ENCODE measurements at places on chromosomes 11 and 22.
A peak's percentile ranks its signal among the peaks of the same experiment; 100 is the strongest.

GRCh38 chr11:72760539-72761405 lies 8.6 kb upstream of the ARAP1 start:
- no peak for DNase-seq

DNA sequence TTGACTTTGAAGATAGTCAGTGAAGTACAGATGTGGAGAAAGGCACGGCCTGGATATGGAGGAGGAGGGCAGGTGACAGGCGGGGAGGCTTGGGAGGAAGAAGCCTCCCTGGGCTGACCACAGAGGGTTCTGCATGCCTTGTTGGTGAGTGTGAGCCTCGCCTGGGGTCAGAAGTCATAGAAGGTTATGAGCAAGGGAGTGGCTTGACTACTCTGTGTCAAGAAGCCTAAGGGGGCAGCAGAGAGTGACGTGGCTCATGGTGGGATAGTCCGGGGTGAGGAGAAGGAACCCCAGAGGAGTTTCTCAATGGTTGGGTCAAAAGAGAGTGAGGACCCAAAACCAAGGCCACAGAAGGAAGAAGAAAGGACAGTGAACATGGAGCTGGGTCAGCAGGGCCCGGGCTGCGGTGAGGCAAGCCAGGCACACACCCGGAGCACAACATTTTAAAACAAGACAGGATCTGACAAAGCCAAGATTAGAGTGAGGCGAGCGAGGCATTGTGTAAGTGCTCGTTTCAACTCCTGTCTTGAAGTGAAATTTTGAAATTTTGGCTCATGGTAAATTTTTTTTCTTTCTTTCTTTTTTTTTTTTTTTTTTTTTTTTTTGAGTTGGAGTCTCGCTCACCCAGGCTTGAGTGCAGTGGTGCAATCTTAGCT lies 31.9 kb downstream of the PDGFB start:
- peak; percentile 35 for DNase-seq

DNA sequence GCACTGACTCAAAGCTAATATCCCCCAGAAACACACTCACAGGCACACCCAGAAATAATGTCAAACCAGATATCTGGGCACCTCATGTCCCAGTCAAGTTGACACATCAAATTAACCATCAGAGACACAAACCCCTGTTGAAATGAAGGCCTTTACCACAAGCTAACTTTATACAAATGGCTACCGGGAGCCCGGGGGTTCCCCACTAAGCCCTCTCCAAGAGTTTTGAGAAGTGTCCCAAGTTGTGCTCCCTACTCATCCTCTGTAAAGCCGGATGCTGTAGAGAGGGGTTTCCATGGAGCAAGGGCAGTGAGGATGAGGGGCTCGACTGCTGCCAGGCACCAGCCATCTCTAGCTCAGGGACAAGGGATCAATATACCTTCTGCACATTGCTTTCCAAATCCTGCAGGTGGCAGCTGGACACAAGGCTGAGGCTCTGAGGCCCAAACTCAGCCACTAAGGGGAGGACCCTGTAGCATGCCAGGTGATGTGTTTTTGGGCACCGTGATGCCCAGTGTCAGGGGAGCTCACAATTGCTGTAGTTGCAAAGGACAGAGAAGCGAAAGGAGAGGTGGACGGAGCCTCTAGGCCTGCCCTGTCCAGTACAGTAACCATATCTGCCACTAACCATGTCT lies 145.7 kb downstream of the TTC17 start:
- DNase-seq: peak; percentile 66

DNA sequence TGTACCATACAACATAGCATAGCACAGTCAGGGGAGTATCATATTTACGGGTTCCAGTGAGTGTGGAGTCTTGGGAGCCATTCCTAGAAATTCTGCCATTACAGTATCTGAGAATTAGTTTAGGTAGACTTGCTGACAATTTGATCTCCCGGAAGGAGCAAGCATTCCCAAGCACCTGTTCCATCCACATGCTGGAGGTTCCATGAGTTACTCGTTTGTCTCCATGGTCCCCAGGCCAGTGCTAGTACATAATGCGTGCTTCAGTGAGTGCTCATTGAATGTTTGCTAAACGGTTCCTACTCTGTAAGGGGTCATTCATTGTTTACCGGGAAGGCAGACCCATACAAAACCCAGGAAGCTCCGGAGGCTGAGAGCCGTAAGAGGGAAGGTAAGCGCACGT lies 27.4 kb upstream of the MYOD1 start:
- no peak for DNase-seq

DNA sequence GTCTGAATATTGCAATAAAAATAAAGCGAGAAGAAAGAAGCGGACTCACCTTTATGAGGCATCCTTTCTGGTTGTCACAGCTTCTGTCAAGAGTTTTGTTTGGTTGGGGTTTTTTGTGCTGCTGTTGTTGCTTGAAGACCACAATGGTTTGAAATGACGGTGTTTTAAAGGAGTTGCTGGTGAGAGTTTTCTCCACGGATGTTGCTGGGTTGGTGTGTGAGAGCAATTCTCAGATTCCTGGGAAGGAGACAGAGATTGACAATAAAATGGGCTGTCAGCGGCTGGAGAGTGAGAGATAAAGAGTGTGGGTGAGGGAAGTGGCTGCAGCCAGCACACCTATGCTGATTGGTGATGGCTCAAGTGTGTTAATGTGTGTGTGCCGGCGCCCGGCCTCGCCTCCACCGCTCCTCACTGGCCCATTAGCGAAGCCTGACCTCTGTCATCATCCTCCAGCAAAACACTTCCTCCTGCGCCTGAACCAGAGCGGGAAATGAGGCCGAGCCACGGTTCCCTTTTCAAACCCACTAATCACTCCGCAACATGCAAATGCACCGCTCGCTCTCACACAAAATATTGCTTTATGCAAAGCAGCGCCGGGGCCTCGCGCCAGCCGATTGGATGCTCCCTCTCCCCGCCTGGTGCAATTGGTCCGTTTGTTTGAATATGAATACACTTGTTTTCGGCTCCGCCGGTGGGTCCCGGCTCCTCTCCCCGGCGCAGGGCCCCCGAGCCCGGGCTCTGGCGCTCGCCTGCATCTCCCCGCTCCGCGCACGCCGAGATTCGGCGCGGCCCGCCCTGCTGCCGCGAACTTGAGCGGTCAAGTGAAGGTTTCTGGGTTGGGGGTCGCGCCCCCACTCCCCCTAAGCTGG lies at the start of gene PAX6:
TSS of gene PAX6 (minus strand) at position 544 of the 869 bp plus-strand sequence. CDS start 4,911 bp downstream, outside the sequence.
- no peak for DNase-seq

DNA sequence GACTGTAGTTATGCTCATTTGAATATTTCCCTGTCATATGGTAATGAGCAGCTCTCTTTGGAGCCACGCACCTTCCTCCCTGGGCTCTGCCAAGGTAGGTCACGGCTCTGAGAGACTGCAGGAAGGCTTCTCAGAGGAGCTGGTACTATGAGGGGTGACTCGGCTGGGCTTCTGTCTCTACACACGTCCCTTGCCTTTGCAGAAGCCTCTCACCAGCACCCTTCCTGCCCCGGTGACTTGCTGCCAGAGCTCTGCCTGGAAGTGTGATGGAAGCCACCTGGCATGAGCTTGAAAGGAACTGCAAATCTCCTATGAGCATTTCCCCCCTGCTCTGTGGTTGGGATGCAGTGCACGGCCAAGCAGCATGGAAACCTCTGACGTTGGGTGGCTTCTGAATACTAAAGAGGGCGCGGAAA lies 74.2 kb downstream of the KIRREL3 start:
- peak; percentile 63 for DNase-seq

GRCh38 chr22:44574057-44574639 lies 76.1 kb upstream of the RTL6 start:
- no peak for DNase-seq

DNA sequence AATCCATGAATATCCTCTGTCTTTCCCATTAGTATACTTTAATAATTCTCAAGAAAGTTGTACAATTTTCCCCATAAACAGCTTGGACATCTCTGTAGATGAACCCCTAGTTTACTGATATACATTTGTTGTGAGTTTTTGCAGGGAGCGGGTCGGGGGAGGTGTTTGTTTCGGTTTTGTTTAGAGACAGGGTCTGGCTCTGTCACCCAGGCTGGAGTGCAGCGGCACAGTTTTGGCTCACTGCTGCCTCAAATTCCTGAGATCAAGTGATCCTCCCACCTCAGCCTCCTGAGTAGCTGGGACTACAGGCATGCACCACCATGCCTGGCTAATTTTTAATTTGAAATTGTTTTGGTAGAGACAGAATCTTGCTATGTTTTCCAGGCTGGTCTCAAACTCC lies 57.6 kb downstream of the IGLL5 start:
- no peak for DNase-seq

DNA sequence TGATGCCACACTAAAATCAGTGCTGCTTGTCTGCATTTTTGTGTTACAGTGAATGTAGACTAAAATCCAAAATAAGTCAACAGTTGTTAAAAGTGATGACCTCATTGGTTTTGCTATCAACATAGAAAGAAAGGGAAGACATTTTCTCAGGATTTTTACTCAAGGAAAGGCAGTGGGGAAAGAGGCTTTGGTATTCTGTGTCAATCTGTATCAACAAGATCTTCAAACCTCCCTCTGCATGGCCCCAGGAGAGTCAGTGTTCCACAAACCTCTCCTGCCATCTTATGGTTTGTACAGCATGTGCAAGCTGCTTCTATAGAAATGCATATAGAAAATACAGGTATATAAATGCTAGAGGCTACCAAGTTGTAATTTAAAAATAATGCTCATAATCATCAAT lies 13.8 kb upstream of the OR51M1 start:
- peak; percentile 73 for DNase-seq

GRCh38 chr11:111694851-111695250 lies 71.3 kb downstream of the PPP2R1B start:
- DNase-seq: no peak

DNA sequence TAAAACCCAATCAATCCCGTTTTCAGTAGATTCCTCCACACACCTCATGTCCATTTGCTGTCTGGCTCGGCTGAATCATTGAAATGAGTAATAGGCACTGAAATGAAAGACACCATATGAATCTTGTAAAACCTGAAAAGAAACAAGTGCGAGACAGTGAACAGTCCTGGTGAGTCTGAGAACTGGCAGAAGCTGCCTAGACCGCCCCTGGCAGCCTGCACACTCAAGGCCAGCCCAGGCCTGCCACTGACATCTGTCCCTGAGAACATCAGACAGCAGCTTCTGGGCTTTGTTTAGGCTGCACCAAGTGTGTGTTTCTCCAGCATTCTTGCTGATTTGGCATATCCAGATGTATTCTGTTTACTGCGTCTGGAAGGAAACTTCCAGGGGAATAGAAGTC lies 44.8 kb downstream of the ENDOD1 start:
- DNase-seq: peak; percentile 24

- DNase-seq: no peak
Observed at GRCh38 chr11:122808478-122808869, 29.8 kb upstream of the CRTAM start.

GRCh38 chr22:37982938-37983859 lies 1.2 kb downstream of the SOX10 start:
- no peak for DNase-seq

GRCh38 chr11:6469599-6469998 lies 4.1 kb downstream of the TRIM3 start:
- DNase-seq: no peak

GRCh38 chr11:85672105-85672902 lies 7.4 kb upstream of the CREBZF start:
- DNase-seq: no peak

- DNase-seq: no peak
Observed at GRCh38 chr11:61616434-61616833, 35.6 kb upstream of the SYT7 start.

DNA sequence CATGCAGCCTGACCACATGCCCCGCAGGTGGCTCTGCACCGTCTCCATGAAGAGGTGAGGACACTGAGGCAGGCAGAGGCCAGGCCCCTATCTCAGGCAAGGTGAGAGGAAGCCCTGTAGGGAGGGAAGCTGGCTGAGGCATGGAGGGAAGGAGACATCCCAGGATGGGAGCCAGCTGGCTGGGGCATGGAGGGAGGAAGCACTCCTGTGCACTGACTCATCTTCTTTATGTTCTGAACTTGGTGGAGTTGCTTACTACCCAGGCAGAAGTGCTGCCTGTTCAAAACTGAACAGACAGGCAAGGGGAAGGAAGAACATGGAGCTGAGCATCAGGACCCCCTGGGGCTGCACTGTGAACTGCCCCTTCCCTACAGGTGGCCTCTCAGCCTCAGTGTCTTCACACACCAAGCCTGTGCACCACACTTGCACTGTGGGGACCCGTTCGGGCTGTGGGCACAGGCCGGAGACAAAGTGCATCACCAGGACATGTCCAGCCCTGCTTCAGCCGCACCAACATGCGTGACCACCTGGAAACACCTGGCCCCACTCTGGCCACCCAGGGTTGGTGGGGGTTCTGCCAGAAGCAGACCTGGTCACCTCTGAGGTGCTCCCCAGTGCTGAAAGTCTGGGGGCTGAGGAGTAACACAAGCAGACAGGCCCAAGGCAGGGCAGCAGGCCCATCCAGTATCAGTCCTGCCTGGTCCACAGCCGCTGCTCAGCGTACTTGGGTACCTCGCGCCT lies 55.5 kb downstream of the DGCR2 start:
- DNase-seq: no peak

- no peak for DNase-seq
Observed at GRCh38 chr22:17994424-17995108, 29.8 kb downstream of the MICAL3 start.

GRCh38 chr22:41217553-41218157 lies 12.5 kb downstream of the L3MBTL2 start:
- no peak for DNase-seq
